ENCODE measurements at places on chromosomes 4 and X.

GRCh38 chr4:153227469-153228075, 23.3 kb downstream of the TRIM2 start:
- DNase-seq: no peak

- DNase-seq: no peak
Measured at GRCh38 chr4:78509043-78509442, 42.5 kb upstream of the ANXA3 start.

DNA sequence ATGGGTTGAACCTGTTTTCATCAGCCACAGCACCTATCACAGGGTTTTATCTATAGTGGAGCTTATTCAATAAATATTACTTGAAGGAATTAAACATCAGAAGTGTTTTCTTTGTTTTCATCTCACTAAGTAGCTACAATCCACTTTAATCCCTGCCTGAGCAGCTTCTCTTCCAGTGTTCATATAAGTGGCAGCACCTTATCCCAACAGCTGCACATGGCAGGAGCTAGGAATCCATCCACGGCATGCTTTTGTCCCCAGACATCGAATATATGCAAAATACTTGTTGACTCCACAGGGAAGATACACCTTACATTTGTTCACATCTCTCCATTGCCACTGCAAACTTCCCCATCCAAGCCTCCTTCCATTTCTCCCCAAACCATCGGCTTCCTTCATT, 549.8 kb upstream of the FAM241A start:
- no peak for DNase-seq

- no peak for DNase-seq
Measured at GRCh38 chr4:173146456-173146855, 22.2 kb upstream of the GALNT7 start.

GRCh38 chr4:165367040-165367439, 11.8 kb upstream of the CPE start:
- DNase-seq: no peak

GRCh38 chrX:114201622-114202021, 382.3 kb upstream of the HTR2C start:
- DNase-seq: no peak

DNA sequence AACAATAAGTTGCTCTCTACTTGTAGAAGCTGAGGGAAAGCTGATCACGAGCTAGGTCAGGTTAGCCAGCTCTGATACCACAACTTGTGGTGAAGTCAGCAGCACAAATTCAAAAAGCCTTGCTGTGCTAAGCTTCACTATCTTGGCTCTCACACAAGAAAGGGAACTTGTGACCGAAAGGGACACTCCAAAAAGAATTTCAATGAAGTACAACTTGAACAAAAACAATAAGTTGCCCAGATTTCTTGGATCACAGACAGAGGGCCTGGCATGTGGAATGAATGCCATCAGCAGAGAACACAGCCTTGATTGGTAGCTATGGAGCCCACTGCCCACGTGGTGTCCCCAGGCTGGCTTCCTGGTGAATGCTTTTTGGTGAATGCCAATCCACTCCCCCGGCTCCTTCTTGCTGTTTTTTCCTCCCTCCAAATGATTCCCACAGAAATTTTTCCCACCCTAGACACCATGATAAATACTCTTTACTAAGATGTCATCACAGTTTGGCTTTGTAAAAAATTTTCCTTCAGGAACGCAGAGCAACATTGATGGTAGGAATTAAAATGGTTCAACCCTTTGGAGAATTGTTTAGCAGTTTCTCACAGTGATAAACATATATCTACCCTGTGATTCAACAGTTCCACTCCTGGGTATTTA, 82.6 kb downstream of the ANXA3 start:
- DNase-seq: no peak

GRCh38 chr4:60857130-60857753, 342.9 kb upstream of the ADGRL3 start:
- no peak for DNase-seq

DNA sequence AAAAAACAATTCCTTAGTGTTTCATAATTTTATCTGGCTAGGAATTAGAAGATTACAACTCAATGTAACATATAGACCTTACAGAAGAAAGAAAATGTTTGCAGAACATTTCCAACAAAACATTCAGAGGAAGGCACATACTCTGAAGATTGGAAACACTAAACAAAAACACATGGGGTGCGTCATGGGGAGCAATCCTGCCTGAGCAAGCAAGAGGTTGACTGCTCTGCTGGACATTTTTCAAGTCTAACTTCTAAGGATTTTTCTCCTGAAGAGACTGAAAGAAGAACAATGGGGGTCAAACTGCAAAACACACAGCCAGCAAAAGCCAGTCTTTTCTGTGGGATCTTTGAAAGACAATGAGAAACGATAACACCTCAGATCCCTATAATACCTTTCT, 182.8 kb downstream of the GUCY2F start:
- no peak for DNase-seq

DNA sequence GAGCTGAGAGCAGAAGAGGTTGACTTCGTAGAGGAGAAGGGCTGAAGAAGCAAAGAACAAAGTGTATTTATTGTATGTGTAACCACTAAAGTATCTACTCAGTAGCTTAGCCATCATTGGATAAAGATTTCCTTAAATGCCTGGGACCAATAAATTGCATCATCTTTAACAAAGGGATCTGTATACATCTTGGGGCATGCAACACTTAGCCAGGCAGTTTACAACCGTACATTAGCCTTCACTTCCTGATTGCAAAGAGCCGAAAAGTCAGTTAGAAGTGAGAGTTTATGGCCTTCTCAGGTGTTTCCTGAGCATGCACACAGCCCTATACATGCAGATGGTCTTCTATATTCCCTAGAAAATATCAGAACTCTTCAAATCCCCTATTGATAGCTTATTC, 68.0 kb upstream of the MAGED1 start:
- no peak for DNase-seq

- DNase-seq: peak; percentile 90
Measured at GRCh38 chr4:125313497-125313896, 1.3 kb upstream of the FAT4 start.

DNA sequence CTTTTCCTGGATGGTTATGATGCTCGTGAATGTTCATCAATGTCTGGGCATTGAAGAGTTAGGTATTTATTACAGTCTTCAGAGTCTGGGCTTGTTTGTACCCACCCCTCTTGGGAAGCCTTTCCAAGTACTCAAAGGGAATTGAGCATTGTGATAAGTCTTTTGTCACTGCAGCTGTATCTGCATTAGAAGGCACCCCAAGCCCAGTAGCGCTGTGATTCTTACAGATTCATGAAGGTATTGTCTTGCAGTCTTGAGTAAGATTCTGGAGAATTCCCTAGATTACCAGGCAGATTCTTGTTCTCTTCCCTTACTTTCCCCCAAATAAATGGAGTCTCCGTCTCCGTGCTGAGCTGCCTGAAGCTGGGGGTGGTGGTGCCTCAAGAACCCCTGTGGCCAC, 173.4 kb upstream of the HUWE1 start:
- DNase-seq: no peak

- peak; percentile 53 for DNase-seq
Measured at GRCh38 chr4:138062929-138063328, 179.2 kb downstream of the SLC7A11 start.

DNA sequence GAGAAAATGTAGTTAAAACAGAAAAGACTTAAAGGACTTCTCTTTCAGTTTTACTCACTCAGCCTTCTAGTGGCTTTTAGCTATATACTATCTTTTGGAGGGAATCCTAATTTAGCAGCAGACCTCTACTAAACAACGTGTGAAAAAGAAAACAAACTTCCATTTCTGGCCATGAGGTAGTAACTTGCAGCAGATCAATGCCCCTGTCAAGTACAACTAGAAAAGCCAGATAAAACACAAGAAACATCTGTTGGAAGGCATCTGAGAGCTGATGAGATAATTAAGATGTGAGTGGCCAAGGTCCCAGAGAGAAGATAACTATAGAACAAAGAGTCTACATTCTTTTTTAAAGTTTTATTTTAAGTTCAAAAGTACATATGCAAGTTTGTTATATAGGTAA, 101.7 kb downstream of the CORIN start:
- no peak for DNase-seq

GRCh38 chr4:7206911-7207567, 14.7 kb downstream of the SORCS2 start:
- DNase-seq: peak; percentile 88

- no peak for DNase-seq
Measured at GRCh38 chrX:5650904-5651303, 577.8 kb downstream of the NLGN4X start.

GRCh38 chrX:70176938-70177533, at the start of gene DGAT2L6:
Gene DGAT2L6, plus strand, starts transcription at chrX:70177483. Its CDS starts 100 bp downstream, at chrX:70177583.
- DNase-seq: no peak

- peak; percentile 48 for DNase-seq
Measured at GRCh38 chrX:48071064-48071985, at the start of gene ZNF630. Gene ZNF630, minus strand, starts transcription at chrX:48071640. Its CDS starts 4,754 bp downstream, at chrX:48066886.
